HFFc6 (cell line): ENCODE measurements at places on chromosomes 16 and 17. TPM values are rescaled to one million over a fixed set of nuclear protein-coding genes. Genes with fewer than 3 reads are reported as not detected.

- no peak overlapping the region for H3K4me3 ChIP-seq
- no peak for DNase-seq
- H3K36me3 ChIP-seq: no peaks in the 10 kb centered on the region
- peaks cover 8% of the 10 kb centered on the region for H3K27me3 ChIP-seq
Observed at GRCh38 chr17:73151916-73152632, 12.7 kb upstream of the SSTR2 start.

- peaks cover 50% of the 10 kb centered on the region for H3K27me3 ChIP-seq
Observed at GRCh38 chr16:84294531-84295142, at the start of gene WFDC1. WFDC1 (plus strand) TSS chr16:84294878; CDS start chr16:84294972, 94 bp downstream.

TACO1 gene
- total RNA-seq: 27.3 to 32.0 TPM (median 30.6 TPM) in 3 replicates

CCL4 gene
- not detected in 2 replicates for total RNA-seq

ATP2C2 gene
- total RNA-seq: not detected in 2 replicates
